ENCODE measurements at places on chromosomes 3 and 15.

DNA sequence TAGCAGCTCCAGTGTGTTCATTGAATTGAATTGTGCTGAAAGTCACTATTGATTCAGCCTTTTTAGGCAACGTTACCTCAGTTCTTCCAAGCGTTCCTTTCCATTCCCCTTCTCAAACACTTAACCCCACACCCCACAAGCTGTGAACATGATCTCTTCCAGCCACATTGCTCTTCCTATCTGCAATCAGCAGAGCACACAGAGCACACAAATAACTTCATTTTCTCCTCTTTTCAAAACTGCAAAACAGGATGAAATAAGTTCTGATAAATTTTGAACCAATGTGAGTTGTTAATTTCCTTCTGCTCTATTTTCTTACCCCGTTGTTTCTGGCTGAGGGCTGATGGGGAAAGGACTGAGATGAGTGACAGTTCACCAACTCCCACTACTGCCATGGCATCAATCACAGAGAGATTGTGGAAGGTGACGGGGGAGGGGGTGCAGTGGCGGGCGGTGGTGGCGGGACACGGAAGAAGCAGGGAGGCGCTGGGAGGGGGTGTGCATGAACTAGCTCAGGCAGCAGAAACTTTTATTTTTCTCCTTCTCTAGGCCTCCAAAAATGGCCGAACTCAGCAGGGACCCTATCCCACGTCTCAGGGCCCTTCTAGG, 147.2 kb downstream of the SSR3 start:
- no peak for DNase-seq
- no peaks in the 10 kb centered on the region for H3K27me3 ChIP-seq
- no peak overlapping the region for H3K4me3 ChIP-seq
- H3K4me1 ChIP-seq = no peaks in the 10 kb centered on the region
- no peak overlapping the region for H3K27ac ChIP-seq
- H3K36me3 ChIP-seq = no peaks in the 10 kb centered on the region

DNA sequence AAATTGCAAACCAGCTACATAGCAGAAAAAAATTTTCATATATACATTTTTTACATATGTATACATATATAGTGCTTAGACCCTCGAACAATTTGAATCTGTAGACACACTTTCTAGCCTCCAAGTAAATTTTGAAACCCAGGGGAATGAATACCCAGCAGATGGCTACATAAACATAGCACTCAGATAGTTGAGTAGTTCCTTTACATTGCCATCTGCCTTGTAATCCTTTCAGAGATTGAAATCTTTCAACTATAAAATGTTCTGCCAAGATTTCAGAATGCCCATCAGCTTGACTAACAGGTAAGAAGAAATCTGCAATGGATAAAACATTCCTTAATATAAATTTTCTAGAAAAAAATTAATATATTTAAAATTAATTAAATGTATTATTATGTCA, 1333.5 kb upstream of the CADM2 start:
- H3K4me1 ChIP-seq = no peaks in the 10 kb centered on the region
- no peaks in the 10 kb centered on the region for H3K36me3 ChIP-seq
- no peaks in the 10 kb centered on the region for H3K27me3 ChIP-seq
- H3K4me3 ChIP-seq = no peak overlapping the region

- H3K4me1 ChIP-seq = no peaks in the 10 kb centered on the region
- H3K27me3 ChIP-seq = no peaks in the 10 kb centered on the region
- H3K36me3 ChIP-seq = no peaks in the 10 kb centered on the region
- no peak overlapping the region for H3K27ac ChIP-seq
- no peak overlapping the region for H3K4me3 ChIP-seq
Measured at GRCh38 chr3:17412950-17413530, 329.4 kb downstream of the TBC1D5 start.

GRCh38 chr3:50557106-50557505, 10.4 kb downstream of the C3orf18 start:
- no peak overlapping the region for H3K4me3 ChIP-seq
- no peaks in the 10 kb centered on the region for H3K27me3 ChIP-seq
- H3K27ac ChIP-seq = no peak overlapping the region

- H3K27ac ChIP-seq = no peak overlapping the region
- no peaks in the 10 kb centered on the region for H3K27me3 ChIP-seq
- no peaks in the 10 kb centered on the region for H3K36me3 ChIP-seq
- H3K4me1 ChIP-seq = no peaks in the 10 kb centered on the region
Measured at GRCh38 chr3:69750549-69750948, 11.3 kb downstream of the MITF start.
